Cardiac septum (tissue), 1 donor: ENCODE measurements at places on chromosomes 7 and 10.

GRCh38 chr10:132007681-132008080 is 26.0 kb upstream of the BNIP3 start:
- DNase-seq, result no peak

DNA sequence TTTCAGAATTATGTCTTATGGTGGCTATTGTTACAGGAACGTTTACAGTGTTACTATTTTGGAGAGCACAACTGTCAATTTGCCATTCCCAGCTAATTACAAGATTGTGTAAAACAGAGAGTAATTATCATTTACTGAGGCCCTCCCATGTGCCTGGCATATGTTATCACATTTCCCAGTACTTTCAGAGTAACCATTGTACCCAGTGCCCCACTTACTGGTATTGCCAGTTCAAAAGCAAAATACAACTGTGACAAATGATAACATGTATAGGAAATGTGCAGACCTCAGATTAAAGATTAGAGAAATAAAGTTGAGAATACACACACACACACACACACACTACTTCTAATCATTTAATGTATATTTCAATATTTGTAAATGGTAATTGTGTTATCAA is 572.5 kb downstream of the POM121L12 start:
- no peak for DNase-seq

DNA sequence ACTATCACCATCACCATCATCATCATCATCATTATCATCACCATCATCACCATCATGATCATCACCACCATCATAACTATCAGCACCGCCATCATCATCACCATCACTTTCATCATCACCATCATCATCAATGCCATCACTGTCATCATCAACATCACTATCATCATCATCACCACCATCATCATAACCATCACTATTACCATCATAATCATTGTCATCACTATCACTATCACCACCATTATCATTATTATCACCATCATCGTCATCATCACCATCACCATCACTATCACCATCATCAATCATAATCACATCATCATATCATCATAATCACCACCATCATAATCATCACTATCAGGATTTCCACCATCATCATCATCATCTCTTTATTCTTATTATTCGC is 20.6 kb downstream of the INSIG1 start:
- DNase-seq, result no peak

DNA sequence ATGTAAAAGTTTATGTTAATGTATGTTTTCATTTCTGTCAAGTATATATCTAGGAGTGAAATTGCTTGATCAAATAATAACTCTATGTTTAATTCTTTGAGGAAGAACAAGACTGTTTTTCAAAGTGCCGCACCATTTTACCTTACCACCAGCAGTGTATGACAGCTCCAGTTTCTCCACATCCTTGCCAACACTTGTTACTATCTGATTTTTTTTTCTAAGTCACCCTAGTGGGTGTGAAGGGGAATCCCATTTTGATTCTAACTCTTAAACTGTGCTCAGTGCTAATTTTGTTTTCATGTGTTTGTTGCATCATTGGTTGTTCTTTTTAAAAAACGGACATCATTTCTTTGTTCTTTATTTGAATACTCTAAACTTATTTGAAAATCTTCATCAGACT is 120.2 kb upstream of the CDK6 start:
- no peak for DNase-seq

- DNase-seq, result no peak
These were observed 85.8 kb downstream of the PAXIP1 start for GRCh38 chr7:154916856-154917807.

DNA sequence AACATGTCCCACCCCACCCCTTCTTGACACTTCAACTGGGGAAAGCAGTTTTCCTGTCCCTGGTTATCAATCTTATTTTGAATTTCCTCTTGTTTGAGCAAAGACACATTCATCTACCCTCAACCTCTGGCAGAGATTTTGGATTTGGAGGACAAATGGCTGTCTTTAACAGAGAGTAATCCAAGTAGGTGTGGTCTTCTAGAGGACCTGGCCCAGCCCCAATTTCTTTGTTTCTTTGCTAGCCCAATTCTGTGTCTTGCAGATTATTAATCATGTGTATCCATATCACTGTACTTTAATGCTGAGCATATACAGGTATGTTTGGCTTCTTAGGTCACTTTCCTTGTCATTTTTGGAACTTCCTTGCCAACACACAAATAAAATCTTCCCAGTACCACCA is 58.8 kb upstream of the ADCY1 start:
- no peak for DNase-seq

DNA sequence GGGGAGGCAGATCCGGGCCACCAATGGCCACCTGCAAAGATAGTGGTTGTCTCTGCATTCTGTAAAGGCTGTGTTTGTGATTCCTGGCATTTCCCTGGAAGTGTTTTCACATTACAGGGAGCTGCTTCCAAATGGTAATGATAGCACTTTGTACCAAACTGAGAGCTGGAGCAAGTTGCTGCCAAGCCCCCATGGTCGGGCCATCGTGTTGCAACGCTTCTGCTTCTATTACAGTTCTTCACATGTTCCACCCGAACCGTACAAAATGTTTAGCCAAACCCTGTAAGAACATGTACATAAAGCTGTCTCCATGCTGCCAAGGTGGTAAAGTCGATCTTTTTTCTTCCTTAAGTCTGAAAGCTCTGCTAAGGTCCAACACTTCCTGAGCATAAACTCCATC is 397.7 kb upstream of the NFE2L3 start:
- DNase-seq, result no peak

DNA sequence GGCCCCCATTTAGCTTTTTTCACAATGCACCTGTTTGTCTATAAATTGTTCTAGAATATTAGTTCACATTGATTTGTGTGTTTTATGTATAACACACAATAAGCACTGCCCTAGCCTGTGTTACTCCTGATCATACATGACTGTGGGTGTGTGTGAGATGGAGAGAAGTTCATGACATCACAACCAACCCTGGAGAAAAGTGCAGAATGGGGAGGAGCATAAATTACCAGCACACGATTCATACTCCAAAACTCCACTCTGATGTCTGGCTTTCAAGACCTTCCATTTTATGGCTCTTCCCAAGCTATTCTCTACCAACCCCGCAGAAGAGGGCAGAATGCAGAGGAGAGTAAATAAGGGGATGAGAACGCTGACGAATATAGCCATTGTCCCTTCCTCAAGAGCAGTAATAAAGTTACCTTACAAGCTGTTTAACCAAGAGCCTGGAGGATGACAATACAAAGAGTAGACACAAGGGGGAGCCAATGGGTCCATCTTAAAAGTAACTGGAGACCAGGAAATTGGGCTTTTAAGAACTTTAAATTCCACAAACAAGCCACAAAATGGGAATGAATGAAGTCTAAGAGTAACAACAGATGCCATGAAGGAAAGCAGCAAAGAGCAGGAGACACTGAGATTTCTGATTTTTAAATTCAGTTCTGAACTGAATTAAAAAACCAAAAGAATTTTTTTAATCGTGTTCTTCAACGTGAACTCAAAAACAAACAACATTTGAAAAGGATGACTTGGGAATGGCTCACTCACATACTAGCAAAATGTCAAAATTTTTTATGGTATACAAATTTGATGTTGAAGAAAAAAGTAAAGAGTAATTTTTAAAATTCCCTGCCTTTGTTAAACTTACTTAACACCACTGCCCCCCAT is 159.6 kb downstream of the PARD3 start:
- DNase-seq, result no peak

DNA sequence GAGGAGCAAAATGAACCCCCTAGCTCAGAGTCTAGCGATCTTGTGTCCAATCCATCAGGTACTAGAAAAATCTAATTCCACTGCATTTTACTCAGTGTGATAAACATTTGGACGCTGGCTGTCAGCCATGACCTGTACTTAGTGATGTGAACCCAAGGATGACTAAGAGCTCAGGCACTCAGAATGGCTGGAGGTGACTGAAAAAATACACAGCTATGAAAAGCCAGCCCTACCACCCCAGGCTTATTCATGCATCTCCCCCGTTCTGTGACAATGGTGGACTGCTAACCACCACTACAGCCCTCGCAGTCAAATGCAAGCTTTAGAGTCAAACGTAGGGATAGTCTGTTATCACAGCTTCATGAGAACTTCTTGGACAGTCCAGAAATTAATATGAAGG is 14.9 kb downstream of the AFAP1L2 start:
- no peak for DNase-seq

DNA sequence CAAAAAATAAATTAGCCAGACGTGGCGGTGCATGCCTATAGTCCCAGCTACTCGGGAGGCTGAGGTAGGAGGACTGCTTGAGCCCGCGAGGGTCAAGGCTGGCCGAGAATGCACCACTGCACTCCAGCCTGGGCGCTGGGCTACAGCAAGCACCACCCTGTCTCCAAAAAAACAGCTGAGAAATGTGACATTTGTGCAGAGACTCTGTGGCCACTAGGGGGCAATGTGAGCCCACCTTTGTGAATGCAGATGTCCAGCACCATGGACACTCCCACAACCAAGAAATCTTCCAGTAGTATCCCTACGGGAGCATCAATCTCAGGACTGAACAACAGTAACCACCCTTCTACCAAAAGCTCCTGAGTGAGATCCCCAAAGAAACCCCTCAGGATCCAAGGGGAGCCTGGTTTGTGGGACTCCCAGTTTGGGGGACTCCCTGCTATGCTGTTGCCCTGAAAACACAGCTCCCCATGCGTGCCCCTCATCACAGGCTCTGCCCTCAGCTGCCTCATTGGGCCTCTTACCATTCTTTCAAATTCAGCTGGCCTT is 6.2 kb upstream of the AHCYL2 start:
- DNase-seq, result peak; percentile 81

DNA sequence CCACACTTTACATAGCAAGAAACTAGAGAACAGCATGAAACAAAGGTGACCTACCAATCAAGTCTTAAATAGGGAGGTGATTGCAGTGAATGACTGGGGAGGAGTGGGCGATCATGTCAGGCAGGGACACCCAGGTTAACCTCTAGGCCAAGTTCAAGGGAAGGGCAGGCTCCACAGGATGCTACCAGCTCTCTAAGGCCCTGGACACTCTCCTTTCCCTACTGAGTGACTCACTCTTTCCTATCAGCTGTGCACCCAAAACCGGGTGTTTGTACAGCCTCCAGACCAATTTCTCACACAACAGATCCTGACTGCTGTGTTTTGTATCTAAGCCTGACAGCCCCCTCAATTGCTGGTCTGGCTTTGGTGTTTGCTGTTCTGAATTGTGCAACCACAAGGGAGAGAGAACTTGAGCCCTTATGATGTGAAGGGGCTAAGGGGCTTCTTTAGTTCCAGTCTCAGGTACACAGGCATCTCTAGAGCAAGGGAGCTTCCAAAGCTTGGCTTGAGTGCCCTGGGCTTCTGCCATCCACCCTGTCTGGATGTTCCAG is 107.8 kb downstream of the TBXAS1 start:
- no peak for DNase-seq

DNA sequence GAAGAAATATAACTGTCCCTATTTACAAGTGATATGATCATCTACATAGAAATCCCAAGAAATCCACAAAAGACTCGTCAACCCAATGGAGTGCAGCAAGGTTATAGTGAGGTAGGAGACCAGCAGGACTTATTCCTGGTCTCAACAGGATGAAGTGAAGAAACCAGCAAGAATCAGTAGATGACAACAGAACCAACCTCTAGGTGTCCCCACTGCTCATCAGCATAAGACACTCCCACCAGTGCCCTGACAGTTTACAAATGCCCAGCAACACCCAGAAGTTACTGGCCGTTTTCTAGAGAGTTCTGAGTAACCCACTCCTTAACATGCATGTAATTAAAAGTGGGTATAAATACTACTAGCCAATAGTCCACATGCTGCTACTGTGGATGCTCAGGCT is 470.5 kb upstream of the LRRTM3 start:
- DNase-seq, result no peak

GRCh38 chr7:142855756-142856564 is 1.1 kb downstream of the EPHB6 start:
- DNase-seq, result no peak

DNA sequence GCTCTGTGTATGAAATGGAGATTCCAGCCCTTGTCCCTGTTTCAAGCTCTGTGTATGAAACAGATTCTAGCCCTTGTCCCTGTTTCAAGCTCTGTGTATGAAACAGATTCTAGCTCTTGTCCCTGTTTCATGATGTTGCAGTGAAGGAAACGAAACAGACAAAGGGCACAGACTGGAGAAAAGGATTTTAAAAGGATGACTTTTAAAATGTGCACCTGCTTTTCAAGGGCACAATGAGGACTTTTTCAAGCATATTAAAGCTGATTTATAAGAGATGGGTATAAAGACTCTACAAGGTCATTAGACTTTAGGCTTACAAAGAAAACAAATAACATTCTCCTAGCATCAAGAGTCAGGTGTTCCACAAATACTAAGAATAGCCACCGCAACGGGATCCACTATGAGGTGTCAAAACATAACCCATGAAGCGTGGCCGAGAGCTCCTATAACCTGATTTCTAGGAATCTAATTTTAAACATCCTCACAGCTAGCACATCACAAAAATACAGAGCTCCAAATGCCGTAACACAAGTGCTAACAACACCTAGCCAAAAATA is 29.0 kb downstream of the DIP2C start:
- DNase-seq, result no peak

- no peak for DNase-seq
These were observed 118.9 kb downstream of the SND1 start for GRCh38 chr7:127770885-127771284.

DNA sequence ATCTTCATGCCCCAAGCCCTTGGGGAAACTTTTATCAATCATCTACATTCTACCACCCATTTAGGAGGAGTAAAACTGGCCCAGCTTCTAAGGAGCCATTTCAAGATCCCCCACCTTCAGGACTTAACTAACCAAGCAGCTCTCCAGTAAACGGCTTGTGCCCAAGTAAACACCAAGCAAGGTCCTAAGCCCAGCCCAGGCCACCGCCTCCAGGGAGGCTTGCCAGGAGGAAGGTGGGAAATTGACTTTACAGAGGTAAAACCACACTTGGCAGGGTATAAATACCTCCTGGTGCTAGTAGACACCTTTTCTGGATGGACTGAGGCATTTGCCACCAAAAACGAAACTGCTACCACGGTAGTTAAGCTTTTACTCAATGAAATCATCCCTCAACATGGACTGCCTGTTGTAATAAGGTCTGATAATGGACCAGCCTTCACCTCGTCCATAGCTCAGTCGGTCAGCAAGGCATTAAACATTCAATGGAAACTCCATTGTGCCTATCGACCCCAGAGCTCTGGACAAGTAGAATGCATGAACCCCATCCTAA is 5.6 kb downstream of the AKR1B15 start:
- no peak for DNase-seq

- peak; percentile 82 for DNase-seq
These were observed 41.7 kb downstream of the ARL4A start for GRCh38 chr7:12729112-12729511.
